ENCODE measurements at places on chromosomes 2 and 18. TPM values are rescaled to one million over a fixed set of nuclear protein-coding genes. Genes with fewer than 3 reads are reported as not detected.

The CCDC148 gene
- 0.20 TPM for total RNA-seq

The GNLY gene
- 1.4 TPM for total RNA-seq

The NETO1 gene
- total RNA-seq: 1.5 TPM

- peaks cover 14% of the 10 kb centered on the region for H3K4me1 ChIP-seq
- peak overlapping the region; percentile 79 for H3K4me3 ChIP-seq
- H3K36me3 ChIP-seq: peaks cover 19% of the 10 kb centered on the region
- no peak for DNase-seq
Measured at GRCh38 chr2:169798397-169798717, 314 bp upstream of the SSB start.

- no peak overlapping the region for H3K27ac ChIP-seq
- no peak for DNase-seq
- H3K4me1 ChIP-seq: no peaks in the 10 kb centered on the region
- H3K27me3 ChIP-seq: no peaks in the 10 kb centered on the region
Measured at GRCh38 chr2:204713211-204713610, 167.9 kb downstream of the PARD3B start.

DNA sequence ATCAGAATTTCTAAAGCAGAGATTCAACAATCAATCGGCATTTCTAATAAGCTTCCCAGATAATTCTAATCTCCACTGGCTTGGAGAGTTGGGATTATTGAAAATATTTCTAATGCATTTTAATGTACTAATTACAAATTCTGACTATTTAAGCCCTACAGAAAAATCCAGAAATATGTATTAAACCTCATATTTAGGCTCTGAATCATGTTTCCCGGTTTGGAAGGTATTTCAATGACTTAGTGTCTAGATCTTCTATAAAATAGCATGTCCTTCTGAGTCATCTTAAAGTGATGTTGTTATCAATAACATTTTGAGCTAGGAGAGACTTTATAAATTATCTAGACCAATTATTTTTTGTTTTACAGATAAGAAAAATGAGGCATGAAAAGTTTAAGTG lies 258.8 kb upstream of the NRXN1 start:
- no peaks in the 10 kb centered on the region for H3K27me3 ChIP-seq
- H3K4me3 ChIP-seq: no peak overlapping the region
- no peak overlapping the region for H3K27ac ChIP-seq

DNA sequence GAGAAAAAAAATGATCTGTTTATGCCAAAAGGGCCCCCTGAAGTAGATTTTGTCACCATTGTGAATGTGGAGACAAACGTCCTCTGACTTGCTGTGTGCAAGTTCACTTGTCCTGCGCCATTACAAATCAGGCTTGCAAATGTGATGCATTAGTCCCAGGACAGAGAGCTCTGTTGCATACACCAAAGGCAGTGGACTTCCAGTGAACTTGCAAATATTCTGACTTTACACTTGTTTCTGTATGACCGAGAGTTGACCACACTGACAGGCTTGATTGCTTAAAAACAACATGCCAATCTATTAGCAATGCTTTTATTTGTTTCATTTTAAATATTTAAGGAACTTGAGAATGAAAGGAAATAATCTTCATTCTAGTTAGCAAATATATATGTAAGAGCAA lies 293.2 kb downstream of the PLCL1 start:
- H3K36me3 ChIP-seq: no peaks in the 10 kb centered on the region
- no peak overlapping the region for H3K27ac ChIP-seq
- H3K4me3 ChIP-seq: no peak overlapping the region
- H3K27me3 ChIP-seq: no peaks in the 10 kb centered on the region
- DNase-seq: no peak

DNA sequence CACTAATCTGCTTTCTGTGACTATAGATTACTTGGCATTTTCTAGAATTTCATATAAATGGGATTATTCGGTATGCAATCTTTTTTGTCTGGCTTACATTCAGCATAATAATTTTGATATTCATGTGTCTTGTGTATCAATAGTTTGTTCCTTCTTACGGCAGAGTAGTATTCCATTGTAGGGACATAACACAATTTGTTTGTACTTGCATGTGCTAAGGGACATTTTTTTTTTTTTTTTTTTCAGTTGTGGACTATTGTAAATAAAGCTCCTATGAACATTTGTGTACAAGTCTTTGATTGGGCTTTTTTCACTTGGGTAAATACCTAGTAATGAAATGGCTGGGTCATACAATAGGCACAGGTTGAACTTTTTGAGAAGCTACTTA lies 45.1 kb downstream of the ARL5A start:
- H3K4me1 ChIP-seq: no peaks in the 10 kb centered on the region
- DNase-seq: no peak
- no peak overlapping the region for H3K4me3 ChIP-seq
- no peaks in the 10 kb centered on the region for H3K27me3 ChIP-seq

GRCh38 chr18:76736309-76736708 lies 86.0 kb upstream of the ZNF236 start:
- H3K4me3 ChIP-seq: no peak overlapping the region
- no peak for DNase-seq

Data from right atrium auricular region (tissue), 2 donors.